ENCODE measurements at places on chromosomes 3 and 15.
A peak's percentile ranks its signal among the peaks of the same experiment; 100 is the strongest.

- no peak for DNase-seq
Observed at GRCh38 chr15:46343196-46343935, 708.5 kb downstream of the SQOR start.

DNA sequence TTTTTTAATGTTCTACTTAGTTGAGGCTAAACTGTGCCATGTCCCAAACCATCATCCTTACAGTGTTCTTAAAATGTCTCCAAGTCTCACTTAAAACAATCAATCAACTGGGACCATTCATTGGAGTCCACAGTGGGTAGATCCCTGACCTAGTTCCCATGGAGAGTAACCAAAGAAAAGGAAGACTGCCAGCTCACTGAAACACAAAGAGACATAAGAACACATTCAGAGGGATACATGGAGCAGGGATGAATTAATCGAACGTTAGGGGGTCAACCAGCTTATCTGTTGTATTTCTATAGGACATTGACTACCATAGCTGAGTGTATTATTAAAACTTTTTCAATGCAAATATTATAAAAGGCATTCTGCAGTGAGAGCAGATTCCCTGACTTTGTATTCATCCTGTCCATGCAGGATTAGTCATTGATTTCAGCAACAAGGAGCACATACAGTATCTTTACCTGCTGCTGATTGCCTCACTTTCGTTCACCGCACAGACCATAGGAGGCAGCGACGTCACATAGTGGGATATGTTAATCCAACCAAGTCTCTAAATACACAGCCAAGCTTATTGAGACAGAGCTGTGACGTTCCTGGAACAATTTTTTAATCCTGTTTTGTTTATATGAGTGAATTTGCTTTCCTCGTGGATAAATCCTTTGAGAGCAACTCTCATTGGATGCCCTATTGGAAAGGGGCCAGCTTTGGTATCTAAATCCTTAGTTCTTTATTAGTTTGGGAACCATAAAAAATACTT is 364.9 kb upstream of the RBMS3 start:
- DNase-seq: peak; percentile 57

- DNase-seq: peak; percentile 60
Observed at GRCh38 chr3:138347960-138348753, at the start of gene MRAS. Gene MRAS, plus strand, starts transcription at chr3:138348579. Its CDS starts 24,305 bp downstream, at chr3:138372884.

- DNase-seq: no peak
Observed at GRCh38 chr15:83697716-83698115, 43.8 kb downstream of the ADAMTSL3 start.

DNA sequence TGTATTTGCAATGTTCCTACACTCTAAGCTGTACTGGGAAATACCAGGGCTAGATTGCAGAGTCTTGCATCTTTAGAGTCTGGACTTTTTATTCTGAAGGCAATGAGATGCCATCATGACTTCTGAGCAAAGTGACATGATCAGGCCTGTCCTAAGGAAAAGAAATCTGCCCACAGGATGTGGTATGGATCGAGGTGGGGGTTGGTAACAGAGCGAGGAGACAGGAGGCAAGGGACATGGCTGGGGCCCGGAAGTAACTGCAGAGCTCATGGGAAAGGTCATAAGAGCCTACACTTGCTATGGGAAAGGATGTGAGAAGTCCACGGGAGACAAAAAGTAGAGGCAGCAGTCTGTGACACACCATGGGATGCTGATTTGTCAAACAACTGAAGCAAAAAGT is 121.5 kb downstream of the OXNAD1 start:
- peak; percentile 79 for DNase-seq

GRCh38 chr3:150094150-150094933 is 123.6 kb upstream of the PFN2 start:
- DNase-seq: peak; percentile 93

DNA sequence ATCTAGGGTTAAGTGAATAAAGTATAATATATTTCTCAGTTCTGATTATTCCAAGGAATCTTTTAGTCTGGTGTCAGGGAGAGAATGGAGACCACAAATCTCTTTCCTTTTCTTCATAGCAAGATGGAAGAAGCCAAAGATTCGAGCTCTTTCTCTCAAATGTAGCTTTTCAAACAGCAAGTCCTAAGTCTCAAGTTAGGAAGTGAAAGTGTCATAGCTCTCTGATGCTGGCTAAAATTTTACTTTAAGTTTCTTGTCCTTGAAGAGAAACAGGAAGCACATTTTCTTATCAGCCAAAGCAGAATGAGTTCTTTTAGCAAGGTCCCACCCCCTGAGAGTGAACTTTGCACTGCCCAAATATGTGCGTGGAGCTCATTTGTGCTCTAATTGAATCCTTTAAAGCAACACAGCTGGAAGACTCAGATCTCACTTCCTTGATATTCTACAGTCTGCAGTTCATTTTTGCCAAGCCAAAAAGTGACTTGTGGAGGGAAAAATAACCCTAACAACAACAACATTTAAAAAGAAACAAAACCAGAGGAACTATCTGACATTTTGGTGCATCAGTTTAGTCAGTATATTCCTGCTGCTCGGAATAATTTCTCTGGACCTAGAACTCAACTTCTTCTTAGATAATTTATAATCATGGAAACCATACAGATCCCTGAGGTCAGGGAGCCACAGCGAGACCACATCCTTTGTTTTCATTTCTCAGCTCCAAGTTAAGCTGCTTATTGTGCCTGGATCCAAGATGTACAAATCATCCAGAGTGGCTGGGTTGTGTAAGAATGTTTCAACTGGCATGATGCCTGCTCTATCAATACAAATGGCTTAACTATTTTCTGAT is 238.7 kb upstream of the P2RY1 start:
- no peak for DNase-seq

DNA sequence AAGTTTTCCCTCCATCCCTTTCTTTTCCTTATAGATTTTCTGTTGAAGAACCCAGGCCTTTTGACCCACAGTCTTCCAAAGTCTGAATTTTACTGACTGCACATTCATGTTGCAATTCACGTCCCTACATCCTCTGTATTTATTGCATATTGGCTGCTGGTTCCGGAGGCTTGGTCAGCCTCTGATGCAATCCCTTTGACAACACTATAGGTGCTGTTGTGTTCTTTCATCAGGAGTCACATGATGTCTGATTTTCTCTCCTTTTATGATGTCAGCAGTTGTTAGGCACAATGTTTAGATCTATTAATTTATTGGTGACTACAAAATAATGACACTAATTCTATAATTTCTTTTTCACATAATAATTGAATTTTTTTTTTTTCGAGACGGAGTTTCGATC is 8.7 kb downstream of the CYP1A1 start:
- DNase-seq: no peak

GRCh38 chr3:32340039-32340438 is 51.6 kb upstream of the CMTM7 start:
- DNase-seq: peak; percentile 38

- DNase-seq: no peak
Observed at GRCh38 chr15:67105991-67106763, 40.8 kb downstream of the SMAD3 start.

DNA sequence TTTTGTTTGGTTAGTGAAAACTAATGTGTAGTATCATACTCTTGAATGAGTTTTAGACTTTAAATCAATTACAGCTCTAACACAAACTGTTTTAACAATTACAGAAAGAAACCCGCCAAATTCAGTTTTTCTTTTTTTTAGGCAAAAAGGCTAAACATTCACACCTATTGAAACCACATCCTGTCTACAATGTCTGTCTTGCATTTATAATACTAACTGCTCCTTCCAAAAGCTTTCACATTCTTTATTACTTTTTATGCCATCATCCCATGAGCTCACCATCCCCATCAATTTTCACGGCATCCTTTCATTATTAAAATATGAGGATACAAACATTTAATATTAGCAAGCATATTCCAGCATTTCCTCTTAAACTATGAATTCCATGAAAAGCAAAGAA is 593.3 kb downstream of the FOXP1 start:
- DNase-seq: no peak

- DNase-seq: no peak
Observed at GRCh38 chr3:27861046-27862036, 139.2 kb upstream of the EOMES start.

GRCh38 chr3:126476166-126477060 is 722 bp upstream of the ZXDC start:
- peak; percentile 28 for DNase-seq

DNA sequence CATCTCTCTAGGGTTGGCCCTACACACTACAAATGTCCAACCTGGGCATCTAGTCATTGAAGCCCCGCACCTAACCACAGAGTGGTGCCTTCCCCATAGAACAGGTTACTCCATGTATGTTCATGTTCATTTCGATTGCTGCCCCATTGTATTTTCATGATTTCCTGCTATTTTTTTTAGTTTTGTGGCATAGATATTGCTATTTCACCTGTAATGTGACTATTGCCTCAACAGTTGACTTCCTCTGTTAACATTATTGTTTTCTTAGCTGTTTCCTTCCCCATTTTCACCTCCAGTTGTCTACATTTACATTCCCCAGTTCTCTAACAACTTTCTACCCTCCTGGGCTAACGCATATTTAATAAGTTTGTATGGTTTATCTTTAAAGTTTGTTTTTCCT is 137.7 kb upstream of the RBMS3 start:
- DNase-seq: no peak

- no peak for DNase-seq
Observed at GRCh38 chr15:99296386-99296785, 45.1 kb downstream of the LRRC28 start.

- DNase-seq: peak; percentile 98
Observed at GRCh38 chr3:197372047-197372661, 73.7 kb upstream of the DLG1 start.

GRCh38 chr3:62261121-62261520 is 112.2 kb downstream of the FEZF2 start:
- DNase-seq: peak; percentile 67

DNA sequence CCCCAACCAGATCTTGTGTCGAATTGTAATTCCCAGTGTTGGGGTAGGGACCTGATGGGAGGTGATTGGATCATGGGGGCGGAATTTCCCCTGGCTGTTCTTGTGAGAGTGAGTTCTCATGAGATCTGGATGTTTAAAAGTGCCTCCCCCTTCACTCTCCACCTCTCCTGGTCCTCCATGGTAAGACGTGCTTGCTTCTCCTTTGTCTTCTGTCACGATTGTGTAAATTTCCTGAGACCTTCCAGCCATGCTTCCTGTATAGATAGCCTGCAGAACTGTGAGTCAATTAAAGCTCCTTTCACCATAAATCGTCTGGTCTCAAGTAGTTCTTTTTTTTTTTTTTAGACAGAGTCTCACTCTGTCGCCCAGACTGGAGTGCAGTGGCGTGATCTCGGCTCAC is 42.3 kb downstream of the NR1D2 start:
- no peak for DNase-seq

DNA sequence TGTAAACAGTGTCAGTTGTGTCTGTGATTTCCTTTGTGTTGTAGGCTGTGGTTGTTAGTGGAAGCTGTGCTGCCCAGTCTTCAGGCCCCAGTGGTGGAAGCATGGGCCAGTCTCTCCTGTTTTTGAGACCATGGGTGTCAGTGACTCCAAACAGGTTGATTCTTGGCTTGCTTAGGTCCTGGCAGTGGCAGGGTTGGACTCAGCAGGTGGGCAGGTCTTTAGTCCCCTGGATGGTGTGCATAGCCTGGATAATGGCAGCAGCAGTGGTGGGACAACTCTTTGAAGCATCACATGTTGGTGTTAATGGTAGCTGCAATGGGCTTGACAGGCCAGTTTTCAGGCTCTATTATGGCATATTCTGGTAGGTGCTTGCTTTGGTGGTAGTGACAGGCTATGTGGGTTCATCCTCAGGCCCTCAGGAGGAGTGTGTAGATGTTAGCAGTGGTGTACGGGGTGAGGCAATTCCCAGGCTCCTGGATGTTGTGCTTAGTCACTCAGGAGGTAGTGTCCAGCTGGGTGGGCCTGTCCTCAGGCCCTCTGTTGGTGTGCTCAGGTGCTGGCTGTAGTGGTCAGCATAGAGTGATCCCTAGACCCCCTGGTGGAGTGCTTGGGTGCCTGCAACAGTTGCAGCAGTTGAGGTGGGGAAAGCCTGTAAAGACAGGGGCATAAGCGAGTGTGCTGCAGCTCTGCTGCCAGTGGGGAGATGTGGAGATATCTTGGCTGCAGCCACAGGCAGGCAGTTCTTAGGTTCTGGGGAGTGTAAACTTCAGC is 596.7 kb downstream of the PDCD6IP start:
- DNase-seq: no peak

- DNase-seq: no peak
Observed at GRCh38 chr3:83913381-83913780, 1045.4 kb upstream of the CADM2 start.

DNA sequence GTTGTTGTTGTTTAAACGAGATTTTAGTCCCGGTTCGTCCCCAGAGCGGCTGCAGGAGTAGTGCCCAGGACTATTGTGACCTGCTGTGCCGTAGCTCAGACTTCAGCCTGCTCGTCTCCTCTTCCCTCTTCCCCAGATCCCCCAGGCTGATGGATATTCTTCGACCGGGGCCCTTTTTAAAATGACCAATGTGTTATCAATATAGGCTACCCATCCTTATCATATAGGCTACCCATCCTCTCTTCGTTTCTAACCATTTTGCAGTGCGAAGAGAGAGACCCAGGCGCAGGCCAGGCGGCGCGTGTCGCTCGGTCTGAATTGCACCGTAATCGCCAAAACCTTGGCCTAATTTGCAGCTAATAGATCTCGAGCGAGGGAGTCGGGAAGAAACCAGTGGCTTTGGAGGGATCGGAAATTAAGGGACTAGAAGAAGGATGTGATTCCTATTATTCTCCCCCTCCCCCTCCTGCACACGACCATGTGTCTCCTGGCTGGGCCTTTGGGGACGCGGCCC is 23.0 kb downstream of the NR2F2 start:
- DNase-seq: no peak

DNA sequence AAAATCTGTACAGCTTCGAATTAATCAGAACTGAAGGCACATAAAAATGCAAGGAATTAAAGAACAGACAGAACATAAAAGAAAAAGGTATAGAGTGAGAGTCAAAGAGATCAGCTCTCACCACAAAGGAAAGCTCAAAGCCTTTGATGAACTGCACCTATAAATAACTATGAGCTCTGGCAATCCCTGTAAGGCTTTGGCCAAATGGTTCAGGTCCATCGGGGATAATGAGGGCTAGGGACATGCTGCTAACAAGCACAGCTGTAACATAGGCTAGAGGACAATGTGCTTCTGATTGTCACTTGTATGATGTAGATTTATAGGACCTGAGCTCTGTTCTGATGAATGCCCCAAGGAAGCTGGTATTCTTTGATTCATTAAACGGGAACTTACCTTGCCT is 113.9 kb upstream of the MRPL3 start:
- DNase-seq: no peak

- DNase-seq: no peak
Observed at GRCh38 chr15:60745469-60746061, 266.6 kb upstream of the ICE2 start.

- no peak for DNase-seq
Observed at GRCh38 chr3:114216186-114216970, 21.0 kb downstream of the ZNF80 start.

GRCh38 chr3:138361561-138361971 is 13.2 kb downstream of the MRAS start:
- DNase-seq: no peak

Data from foreskin keratinocyte (primary cell).